ENCODE measurements at places on chromosomes 13 and 19.

- no peak for DNase-seq
Measured at GRCh38 chr19:38394488-38394887, 6.0 kb downstream of the SPRED3 start.

GRCh38 chr19:41849067-41849466, 4.2 kb downstream of the DMRTC2 start:
- no peak for DNase-seq

DNA sequence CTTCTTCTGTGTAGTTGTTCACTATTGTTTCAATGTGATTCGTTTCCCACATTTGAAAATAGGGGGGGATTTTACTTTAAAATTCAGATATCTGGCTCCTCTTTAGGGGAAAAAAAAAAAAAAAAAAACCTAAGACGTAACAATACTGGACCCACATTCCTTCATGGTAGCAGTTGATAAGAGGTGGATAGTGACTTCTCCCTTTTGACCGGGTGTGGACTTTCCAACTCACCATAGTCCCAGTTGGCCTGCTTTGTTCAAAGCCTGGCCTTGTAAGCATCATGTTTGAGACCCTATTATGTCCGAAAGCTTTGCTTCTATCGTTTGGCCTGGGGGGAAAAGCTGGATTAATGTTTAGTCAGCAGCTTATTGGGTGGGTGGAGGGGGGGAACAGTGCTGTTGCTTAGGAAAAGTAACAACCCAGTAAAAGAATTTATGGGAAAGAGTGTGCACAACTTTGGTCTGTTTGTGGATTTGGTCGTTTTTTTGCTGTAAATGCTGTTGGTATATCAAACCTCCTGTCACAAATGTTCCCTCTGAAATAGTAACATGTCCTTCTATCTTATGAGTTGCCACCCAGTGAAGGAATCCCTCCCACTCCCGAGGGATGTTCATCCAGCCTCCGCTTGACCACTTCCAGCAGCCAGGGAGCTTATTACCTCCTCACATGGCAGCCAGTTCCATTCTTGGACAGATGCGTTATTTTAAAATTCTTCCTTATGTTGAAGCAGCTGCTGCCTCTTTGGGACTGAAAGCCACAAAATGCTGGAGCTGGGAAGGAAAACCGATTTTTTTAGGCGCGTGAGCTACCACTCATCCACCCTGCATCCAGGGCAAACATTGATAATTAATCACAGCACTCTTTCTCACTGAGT, 10.4 kb downstream of the SAMD4B start:
- no peak for DNase-seq

DNA sequence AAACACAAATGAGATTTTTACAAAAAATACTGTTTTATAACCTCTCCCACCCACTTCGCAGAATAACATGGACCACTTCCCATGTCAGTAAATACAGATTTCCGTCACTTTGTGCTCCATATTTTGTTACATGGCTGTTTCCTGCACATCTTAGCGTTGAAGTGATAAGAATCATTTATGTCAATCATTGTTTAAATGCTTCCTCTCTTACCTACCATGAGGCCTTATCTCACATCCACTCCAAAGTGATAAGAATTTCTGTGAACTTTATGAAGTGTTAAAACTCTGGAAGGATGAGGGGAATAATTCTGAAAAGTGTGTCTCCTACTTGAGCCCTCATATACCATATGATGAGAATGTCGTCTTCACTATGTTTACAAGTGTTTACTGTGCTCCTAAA, 36.6 kb upstream of the IL17D start:
- no peak for DNase-seq

GRCh38 chr19:58536852-58537798, 6.7 kb upstream of the TRIM28 start:
- DNase-seq, result no peak

GRCh38 chr13:50422181-50423148, 407.2 kb downstream of the KCNRG start:
- DNase-seq, result no peak

DNA sequence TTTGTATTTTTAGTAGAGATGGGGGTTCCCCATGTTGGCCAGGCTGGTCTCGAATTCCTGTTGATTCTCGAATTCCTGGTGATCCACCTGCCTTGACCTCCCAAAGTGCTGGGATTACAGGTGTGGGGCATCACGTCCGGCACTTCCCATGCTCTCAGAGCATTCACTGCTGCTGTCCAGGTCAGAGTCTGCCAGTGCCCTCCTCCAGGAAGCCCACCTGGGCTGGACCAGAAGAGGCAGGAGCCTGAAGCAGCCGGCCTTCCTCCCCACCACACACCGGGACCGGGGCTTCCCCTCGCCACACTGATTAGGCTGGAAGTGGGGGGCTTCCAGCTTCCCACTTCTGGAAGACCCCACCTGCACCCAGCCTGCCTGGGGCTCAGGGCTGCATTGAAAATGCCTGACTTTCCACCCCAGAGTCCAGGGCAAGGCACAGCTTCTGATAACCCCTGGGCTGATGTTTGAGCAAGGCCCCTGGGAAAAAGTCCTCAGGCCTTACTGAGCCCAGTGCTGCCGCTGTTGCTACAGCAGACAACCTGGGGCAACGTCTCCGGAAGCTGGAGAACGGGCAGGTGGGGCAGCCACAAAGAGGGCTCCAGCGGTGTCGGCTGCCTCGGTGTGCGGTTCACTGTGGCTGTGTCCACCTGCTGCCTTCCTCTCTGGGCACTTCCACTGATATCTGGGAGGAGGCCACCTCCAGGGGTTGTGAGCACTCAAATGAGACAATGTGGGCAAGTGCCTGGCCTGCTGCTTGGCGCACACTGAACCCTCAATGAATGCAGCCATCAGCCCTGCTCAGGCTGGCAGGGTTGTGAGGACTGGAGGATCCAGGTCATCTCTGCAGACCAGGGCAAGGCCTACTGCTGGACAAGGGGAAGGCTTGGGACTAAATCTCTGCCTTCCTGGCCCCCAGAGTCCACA, 22.6 kb downstream of the CEBPA start:
- no peak for DNase-seq

- DNase-seq, result no peak
Measured at GRCh38 chr13:20550799-20551198, 16.2 kb upstream of the IFT88 start.

DNA sequence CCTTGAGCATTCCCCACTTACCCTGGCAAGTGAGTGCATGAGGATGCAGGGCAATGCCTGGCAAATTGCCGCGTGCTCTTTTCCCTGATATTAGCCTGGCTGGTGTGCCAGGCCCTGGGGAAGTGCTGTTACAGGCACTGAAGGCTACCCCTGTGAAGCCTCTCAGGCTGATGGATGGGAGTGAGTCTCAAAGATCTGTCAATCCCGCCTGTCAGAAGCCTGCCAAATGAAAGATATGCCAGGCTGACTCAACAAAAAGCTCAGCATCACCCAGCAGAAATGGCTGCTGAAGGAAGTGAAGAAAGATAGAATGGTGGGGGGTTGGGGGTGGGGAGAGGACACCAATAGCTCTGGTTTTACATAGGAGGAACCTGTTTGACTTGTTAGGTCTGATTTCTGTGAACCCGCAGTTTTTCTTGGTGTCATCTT, 112.1 kb downstream of the LACC1 start:
- DNase-seq, result no peak

- no peak for DNase-seq
Measured at GRCh38 chr19:13689085-13689484, 75.2 kb upstream of the MRI1 start.

DNA sequence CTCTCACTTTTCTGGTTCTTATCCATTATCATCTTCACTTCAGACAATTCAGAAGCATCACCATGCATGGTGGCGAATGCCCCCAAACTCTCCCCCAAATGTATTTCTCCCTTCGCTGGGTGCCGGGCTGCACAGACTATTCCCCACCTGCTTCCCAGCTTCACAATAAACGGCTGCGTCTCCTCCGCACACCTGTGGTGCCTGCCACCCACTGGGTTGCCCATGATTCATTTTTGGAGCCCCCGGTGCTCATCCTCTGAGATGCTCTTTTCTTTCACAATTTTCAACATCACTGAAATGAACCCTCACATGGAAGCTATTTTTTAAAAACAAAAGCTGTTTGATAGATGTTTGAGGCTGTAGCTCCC, 2.8 kb upstream of the F10 start:
- no peak for DNase-seq
